Stimulated activated CD8-positive, alpha-beta memory T cell treated with anti-CD3 and anti-CD28 coated beads, Interleukin-4, amount 100 ng/mL, for 48 hours (primary cell): ENCODE measurements at places on chromosomes 5 and 9.

GRCh38 chr5:159440235-159440634, 109.9 kb upstream of the IL12B start:
- no peak for DNase-seq

GRCh38 chr9:78397454-78397853, 100.5 kb downstream of the PSAT1 start:
- no peak for DNase-seq

GRCh38 chr5:142913728-142914338, 143.7 kb downstream of the ARHGAP26 start:
- no peak for DNase-seq

DNA sequence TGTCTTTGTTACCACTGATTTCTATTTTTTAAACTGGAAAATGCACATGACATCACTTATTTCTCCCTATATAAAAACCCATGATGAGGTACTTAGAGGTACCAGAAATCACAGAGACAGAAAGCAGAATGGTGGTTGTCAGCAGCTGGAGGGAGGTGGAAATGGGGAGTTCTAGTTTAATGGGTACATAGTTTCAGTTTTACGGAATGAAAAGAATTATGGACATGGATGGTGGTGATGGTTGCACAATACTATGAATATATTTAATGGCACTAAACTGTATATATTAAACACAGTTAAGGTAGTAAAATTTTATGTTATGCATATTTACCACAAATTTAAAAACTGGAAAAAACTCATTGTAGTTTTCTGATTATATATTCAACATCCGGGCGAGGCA, 50.5 kb upstream of the CPEB4 start:
- DNase-seq = no peak
